ENCODE measurements at places on chromosomes 7 and 10. TPM values are rescaled to one million over a fixed set of nuclear protein-coding genes. Genes with fewer than 3 reads are reported as not detected.

The CHST3 gene
- 16.2 TPM for polyA plus RNA-seq

The KCND2 gene
- polyA plus RNA-seq = 0.83 TPM

The OGDHL gene
- polyA plus RNA-seq = 0.26 TPM

The CARD11 gene
- polyA plus RNA-seq = 0.48 TPM

The ST8SIA6 gene
- polyA plus RNA-seq = 0.71 TPM

The GRM8 gene
- polyA plus RNA-seq = 1.1 TPM

The PVRIG gene
- polyA plus RNA-seq = 10.1 TPM

The TMEM213 gene
- 0.13 TPM for polyA plus RNA-seq

The CD36 gene
- polyA plus RNA-seq = 396 TPM

The LIPF gene
- polyA plus RNA-seq = not detected

The GPR15LG gene
- not detected for polyA plus RNA-seq

The PODXL gene
- 91.8 TPM for polyA plus RNA-seq

The CCDC172 gene
- not detected for polyA plus RNA-seq

The CCDC136 gene
- polyA plus RNA-seq = 19.1 TPM

The TMEM184A gene
- 0.92 TPM for polyA plus RNA-seq

The PTER gene
- polyA plus RNA-seq = 7.1 TPM

The ZNF503 gene
- polyA plus RNA-seq = 9.7 TPM

The TAS2R3 gene
- polyA plus RNA-seq = 0.66 TPM

The OR2A12 gene
- not detected for polyA plus RNA-seq

The BAZ1B gene
- polyA plus RNA-seq = 53.0 TPM

The EN2 gene
- polyA plus RNA-seq = 1.0 TPM
